ENCODE measurements at places on chromosomes 3 and 15.

DNA sequence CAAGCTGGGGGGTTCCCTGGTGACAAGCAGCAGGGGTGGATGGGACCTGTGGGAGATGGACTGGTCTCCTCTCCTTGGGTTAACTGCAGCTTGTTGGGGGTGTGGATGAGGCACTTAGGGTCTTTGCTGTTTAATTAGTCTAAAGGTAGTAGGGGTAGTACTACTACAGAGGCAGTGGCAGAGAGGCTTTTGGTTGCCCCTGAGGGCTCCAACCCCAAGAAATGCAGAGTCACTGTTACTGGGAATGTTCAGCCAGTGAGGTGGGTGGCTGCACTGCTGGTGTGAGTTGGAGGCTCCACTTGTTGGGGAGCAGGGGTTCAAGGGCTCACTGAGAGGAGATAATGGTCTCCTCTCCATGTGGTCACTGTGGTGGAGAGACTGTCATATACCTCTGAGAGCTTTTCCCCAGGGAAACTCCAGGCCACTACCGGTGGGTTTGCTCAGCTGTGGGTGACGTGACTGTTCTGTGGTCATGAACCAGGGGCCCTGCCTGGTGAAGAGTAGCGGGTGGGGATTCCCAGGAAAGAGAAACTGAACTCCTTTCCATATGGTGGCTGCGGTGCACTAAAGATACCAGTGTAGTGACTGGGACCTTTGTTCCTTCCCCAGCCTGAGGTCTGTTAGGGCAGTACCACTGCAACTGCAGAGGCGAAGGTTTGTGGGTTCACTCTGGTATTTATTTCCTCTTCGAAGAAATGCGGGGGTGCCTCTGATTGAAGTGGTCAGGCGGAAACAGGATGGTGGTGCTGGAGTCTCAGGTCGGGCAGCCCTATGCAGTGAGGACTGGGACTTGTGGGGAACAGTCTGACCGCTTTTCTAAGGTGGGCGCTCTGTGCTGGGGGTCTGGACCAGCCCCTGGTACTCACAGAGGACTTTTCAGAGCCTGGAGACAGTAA lies 68.9 kb upstream of the TNFSF10 start:
- peak; percentile 62 for DNase-seq

GRCh38 chr15:29139540-29140459 lies 129.8 kb downstream of the NSMCE3 start:
- DNase-seq = peak; percentile 38

- no peak for DNase-seq
Measured at GRCh38 chr15:98842973-98843285, 164.7 kb downstream of the PGPEP1L start.

GRCh38 chr3:11507719-11508118 lies 136.0 kb downstream of the VGLL4 start:
- DNase-seq = no peak

GRCh38 chr15:49831206-49831965 lies 210.5 kb downstream of the DTWD1 start:
- no peak for DNase-seq

- DNase-seq = no peak
Measured at GRCh38 chr15:43330780-43331087, 361 bp upstream of the LCMT2 start.

GRCh38 chr3:196967412-196968232 lies 1.0 kb downstream of the PIGZ start:
- DNase-seq = no peak

GRCh38 chr15:73700041-73700842 lies 16.1 kb downstream of the CD276 start:
- DNase-seq = peak; percentile 69

DNA sequence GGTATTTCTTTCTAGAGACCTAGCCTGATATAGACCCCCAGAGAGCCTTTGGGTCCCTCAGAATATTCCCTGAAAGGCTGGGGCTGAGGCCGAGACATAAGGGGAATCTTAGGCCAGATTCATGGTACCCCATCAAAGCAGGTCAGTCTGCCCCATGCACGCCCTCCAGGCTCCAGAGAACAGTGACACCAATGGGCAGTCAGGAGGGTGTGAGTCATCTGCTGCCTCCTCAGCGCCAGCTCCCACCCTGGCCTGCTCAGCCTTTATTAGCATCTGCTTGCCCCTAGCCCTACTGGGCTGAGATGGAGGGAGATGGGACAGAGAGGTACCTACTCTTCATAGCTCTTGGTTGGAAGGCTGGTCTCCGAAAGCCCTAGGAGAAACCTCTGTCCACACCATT lies 14.3 kb upstream of the CAMKV start:
- DNase-seq = no peak

DNA sequence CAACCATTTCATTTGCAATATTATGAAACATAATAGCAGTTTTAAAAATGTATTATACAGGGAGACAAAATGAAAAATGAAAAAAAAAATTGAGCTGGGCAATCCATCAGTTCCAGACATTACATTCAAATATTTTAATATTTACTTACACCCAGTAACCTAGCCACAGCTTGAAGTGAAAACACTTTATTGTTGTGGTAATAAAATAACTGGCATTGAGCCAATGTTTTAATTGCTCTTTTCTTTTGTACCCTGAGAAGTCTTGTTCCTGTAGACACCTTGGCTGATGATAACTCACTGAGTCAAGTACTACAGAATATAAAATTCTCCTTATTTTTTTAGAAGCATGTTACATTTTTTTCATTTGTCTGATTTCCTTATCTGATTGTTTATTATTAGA lies 180.6 kb downstream of the ROBO1 start:
- no peak for DNase-seq

GRCh38 chr3:113573728-113574127 lies 41.4 kb downstream of the SIDT1 start:
- no peak for DNase-seq

- DNase-seq = no peak
Measured at GRCh38 chr3:12782172-12782815, 14.2 kb upstream of the CAND2 start.

DNA sequence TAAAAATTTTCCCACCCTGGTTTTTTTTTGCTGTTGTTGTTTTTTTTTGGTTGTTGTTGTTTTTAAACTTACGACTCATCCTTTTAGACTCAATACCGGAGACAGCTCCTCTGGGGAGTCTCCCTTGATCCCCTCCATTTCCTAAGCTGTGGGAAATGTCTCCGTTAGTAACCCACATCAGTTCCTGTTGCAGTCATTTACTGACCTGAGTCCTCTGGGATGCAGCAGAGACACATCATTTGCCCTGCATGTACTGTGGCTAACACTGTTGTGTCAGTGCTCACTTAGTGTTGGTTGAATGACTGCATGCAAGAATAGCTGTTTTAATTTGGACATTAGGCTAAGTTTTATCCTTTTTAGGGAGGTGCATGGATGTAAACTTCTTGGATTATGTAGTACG lies 83.8 kb downstream of the MBNL1 start:
- DNase-seq = no peak

DNA sequence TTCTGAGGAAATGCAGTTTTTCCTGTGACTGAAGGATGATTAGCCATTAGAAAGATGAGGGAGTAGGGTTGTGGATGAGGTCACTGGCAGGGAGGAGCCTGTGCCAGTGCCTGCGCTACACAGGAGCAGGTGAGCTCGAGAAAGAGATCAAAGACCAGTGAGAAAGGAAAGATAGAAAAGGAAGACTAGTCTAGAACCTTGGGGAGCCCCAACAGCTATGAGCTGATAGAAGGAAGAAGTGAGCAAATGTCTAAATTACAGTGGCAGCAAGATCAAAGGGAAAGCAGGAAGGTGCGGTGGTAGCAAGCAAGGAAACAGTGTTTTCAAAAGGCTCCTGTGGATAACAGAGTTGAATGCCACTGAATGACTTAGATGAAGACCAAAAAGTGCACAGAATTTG lies 39.6 kb downstream of the LNP1 start:
- DNase-seq = no peak

DNA sequence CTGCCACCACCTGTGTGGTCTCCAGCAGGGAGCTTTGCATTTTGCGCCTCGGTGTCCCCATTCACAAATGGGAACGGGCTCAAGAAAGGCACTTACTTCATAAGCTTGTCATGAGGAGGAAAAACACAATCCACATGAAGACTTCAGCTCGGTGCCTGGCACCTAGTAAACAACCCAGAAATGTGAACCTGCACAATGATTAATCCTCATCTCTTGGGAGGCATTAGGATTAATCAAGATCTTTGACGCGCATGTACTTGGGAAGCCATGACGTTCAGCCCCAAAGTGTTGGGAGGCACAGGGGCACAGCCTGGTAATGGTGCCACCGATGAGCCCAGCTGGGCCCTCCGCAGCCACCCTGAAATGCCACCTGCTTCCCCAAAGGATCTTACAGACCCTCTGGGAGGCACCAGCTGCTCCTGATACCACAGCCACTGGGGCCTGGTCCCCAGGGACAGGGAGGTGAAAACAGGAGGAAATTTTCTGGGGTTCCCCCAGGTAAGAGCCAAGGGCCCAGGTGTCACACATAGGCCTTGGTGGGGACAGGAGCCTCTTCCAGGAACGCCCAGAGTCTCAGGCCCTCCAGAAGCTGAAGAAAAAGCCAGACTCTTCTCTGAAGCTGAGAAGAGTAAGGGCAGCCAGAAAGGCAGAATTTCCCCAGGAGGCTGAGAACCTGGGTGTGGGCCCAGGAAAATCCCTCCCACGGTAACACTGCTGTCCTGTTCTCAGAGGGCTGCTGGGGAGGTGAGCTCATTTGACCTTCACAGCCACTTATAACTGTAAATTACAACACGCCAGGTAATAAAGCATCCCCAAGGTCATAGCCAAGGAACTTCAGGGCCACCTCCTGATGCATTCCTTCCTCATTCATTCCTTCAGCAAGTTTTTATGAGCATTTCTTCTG lies 507.5 kb downstream of the SHQ1 start:
- DNase-seq = no peak

GRCh38 chr3:132254076-132254755 lies 63.0 kb upstream of the ACP3 start:
- DNase-seq = no peak

GRCh38 chr3:183210862-183211341 lies 42.2 kb upstream of the B3GNT5 start:
- DNase-seq = no peak

DNA sequence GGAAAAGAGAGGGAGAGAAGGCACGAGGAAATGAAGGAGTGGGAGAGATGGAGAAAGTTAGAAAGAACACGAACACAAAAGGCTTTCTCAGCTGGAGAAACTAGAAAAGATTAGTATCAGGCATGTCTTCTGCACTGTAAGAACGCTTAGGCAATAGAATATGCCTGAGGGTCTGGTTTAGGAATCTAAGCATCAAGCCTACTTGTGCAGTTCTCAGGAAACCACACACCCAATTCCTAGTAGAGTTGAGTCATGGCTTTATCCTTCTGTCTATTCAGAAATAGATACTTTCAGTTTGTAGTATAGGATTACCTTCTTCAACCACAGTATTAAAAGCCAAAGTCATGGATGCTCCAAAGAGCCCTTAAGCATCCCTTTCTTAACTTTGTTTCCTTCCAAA lies 969.4 kb downstream of the NTRK3 start:
- no peak for DNase-seq

DNA sequence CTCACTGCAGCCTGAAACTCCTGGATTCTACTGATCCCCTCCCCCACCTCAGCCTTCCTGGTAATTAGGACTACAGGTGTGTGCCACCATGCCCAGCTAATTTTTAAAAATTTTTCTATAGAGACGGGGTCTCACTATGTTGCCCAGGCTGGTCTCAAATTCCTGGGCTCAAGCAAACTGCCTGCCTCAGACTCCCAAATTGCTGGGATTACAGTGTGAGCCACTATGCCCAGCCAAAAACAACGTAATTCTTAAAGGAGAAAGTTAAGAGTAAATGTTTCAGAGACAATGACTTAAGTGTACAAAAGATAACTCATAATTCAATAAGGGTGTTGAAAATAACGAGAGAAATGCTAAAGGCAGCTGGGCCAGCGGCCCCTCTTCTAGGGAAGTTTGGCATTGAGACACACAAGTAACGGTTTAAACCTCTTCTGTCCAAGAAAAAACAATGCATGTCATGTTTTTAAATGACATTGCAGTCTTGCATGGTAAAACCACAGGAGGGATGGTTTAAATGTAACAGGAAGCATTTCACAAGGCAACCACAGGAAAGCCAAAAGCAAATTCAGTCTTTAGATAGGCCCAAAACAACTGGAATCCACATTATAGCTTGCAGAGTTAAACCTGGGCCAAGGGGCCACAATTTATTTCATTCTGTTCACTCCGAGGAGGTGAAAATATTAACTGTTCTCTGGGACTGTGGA lies 5.1 kb downstream of the PROK2 start:
- DNase-seq = no peak

GRCh38 chr3:120092474-120092873 lies 1.8 kb downstream of the GSK3B start:
- no peak for DNase-seq

GRCh38 chr3:43327582-43327979 lies 41.2 kb downstream of the SNRK start:
- no peak for DNase-seq

DNA sequence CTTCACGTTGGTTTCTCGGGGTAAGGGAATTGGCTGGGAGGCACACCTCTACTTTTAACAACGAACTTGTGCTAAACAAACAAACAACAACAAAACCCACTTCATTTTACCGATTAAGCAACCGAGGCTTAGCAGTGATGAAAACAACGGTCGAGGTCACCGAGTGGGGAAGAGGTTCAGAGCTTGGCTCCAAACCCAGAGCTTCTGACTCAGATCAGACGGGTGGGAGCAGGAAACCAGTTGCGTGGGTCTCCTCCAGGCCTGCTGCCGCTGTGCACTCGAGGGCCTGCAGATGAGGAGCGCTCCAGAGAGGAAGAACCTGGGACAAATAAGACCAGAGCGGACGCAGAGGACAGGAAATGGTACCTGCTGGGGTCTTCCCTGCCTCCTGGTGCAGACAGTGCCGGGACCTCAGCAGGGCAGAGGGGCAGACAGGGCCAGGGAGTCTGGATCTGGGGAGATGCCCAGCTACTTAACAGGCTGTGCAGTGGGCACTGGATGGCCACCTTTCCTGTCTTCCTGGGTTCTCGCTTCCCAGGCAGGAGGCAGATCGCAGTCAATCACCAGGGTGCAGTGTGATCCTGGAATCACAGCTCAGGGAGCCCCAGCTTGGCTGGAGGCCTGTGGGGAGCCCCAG lies 99.0 kb upstream of the MEF2A start:
- DNase-seq = no peak

DNA sequence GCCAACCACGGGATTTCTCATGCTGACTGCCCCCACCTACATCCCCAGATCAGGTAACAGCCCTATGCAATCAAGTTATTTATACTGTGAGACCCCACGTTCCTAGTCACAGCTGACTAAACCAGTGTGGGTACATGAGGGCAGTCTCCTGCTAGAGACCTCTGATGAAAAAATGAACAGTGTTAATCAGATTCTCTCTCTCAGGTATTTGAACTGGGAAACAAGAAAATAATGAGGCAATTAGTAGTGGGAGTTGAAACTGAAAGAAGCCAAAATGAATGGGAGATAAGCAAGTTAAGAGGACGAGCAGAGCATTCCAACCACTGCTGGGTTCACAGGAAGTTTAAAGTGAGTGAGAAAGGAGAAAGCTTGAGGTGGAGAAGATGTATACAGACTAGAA lies 98.5 kb upstream of the MYO5C start:
- no peak for DNase-seq

DNA sequence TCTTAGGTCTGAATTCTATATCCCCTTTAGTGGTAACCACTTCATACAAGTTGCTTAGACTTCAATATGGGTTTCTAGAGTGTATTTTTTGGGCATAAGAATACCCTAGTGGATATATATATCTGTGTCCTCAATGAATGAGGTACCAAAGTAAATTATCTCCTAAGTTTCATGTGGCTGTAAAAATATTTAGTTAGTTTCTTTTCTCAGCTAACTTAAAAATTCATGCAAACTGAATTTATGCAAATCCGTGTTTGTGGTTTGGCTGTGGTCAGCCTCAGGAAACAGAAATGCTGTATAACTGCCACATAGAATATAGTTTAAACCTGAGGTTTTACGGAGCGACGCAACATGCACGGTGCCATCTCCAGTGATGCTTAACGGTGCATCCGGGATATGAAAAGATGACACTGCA lies 80.3 kb downstream of the PEX5L start:
- no peak for DNase-seq

Measured in T-helper 9 cell (primary cell).